ENCODE measurements at places on chromosomes 7 and 10.
A peak's percentile ranks its signal among the peaks of the same experiment; 100 is the strongest.

DNA sequence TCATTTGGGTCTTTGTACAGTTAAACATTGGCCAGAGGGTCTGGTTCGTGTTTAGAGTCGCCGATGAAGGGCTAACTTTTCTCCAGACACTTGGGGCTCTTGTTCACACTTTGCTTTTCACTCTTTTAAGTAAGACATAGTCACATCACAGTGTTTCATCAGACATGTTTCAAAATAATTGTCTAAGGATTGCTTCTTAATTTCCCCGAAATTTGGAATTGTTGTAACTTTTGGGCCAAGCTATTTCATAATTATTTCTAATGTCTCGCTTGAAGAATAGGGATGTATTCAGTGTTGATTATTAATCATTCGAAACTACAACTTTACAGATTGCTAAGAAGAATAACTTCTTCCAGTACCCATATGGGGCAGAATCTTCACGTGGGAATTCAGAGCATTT is 92.8 kb downstream of the TCF7L2 start:
- DNase-seq = no peak

DNA sequence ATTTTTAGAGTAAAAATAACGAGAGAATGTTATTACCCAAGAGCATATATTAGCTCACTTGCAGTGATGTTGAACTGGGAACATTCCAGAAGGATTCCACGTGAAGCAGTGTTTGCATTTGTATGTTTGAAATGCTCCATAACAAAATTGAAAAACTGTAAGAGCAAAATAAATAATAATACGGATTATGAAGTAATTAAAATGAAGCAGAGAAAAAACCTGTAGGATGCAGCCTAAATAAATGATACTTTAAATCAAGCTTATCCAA is 203.3 kb downstream of the BAMBI start:
- no peak for DNase-seq

DNA sequence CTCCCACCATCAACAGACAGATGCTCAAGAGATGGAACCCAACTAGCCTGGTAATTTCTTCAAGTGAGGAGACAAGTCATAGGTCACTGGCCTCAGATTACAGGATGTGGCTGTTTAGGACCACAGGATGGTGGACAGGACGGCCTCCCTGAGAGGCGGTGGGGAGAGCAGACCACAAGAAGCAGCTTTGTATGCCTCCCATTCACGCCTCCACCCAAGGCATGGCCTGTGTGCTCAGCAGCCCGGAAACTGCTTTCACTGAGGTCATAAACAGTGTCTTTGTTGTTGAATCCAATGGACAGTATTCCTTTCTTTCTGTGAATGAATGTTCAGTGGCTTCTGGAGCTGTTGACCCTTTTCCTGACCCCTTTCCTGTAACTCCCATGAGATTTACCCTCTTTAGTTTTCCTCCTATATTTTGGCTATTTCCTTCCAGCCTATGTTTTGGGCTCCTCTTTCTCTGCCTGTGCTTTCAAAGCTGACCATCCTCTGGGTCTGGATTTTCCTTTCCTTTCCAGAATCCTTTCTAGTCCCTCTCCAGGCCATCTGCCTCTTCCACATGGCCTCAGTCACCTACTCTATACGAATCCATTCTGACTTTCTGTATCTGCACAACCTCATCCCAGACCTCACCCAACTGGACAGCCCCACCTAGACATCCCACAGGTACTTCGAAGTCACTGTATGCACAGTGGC is 32.4 kb upstream of the INPP5F start:
- DNase-seq = no peak

- DNase-seq = no peak
Observed at GRCh38 chr7:90250601-90251303, 5.8 kb downstream of the CFAP69 start.

DNA sequence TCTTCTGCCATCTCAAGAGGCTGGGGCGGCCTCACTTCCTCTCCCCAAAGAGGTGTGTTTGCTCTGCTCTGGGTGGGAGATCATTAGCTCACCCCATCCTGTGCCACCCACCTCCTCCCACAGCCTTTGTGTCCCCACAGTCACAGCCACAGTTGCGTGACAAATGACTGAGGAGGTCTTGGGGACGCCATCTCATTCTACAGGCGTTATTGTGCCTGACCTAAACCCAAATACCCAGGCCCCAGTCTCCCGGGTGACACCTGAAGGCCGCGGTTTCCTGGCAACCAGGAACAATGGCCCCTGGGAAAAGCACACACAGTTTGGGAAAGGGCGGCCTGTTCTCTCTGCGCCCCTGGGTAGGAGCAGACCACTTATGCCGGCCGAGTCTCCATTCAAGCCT is 51.6 kb downstream of the SLIT1 start:
- DNase-seq = no peak

- DNase-seq = peak; percentile 6
Observed at GRCh38 chr7:22726907-22727713, at the start of gene IL6. TSS of gene IL6 (plus strand) at chr7:22727200. CDS start at chr7:22727263, 63 bp downstream.

DNA sequence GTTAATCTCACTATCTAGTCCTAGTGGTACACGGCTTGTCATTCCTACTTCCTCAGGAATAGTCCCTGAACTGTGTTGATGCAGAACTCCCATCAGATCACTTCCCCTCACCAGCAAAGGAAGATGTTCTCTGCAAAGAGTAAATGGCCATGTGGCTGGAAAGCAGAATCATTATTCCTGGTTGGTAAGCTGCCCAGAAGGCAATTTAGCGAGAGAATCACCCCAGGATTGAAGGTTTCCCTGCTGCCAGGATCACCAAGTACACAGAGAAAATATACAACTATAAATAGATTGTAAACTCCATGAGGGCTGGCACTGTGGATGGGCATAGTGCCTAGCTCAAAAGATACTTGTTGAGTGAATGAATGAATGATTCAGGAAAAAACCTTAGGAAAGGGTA is 115.0 kb downstream of the GFRA1 start:
- no peak for DNase-seq

- no peak for DNase-seq
Observed at GRCh38 chr7:8637322-8637721, 203.9 kb downstream of the NXPH1 start.

GRCh38 chr7:100604976-100605911 is 3.1 kb downstream of the PCOLCE start:
- DNase-seq = no peak

- no peak for DNase-seq
Observed at GRCh38 chr7:102156867-102157266, 129.8 kb upstream of the SH2B2 start.

DNA sequence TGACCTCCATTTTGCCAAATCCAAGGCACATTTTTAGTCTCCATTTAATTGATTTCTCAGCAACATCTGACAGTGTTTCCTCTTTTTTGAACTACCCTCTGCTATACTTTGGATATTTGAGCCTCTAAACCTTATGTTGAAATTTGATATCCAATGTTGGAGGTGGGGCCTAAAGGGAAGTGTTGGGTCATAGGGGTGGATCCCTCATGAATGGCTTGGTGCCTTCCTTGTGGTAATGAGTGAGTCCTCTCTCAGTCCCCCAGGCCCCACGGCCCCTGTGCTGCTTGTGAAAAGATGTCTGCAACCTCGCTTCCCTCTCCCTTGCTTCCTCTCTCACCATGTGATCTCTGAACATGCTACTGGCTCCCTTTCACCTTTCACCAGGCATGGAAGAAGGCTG is 96.8 kb upstream of the DGKB start:
- DNase-seq = no peak

DNA sequence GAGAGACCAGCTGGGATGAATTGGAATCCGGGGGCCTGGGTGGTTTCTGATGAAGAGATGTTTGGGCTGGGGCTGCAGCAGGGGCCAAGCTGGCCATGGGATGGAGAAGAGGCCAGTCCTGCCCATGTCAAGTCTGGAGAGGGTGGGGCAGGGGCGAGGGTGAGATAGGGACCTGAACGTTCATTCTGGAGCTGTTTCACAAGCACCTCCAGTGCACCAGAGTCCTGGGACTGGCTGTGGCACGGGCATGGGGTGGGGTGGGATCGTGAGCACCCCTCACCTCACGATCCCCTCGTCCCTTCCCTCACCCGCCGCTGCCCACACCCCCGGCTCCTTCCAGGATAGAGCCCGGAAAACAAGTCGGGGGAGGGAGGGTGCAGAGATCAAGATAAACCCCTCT is 25.8 kb upstream of the PSMG3 start:
- no peak for DNase-seq

GRCh38 chr7:91248996-91249395 is 15.2 kb upstream of the FZD1 start:
- no peak for DNase-seq

GRCh38 chr10:15245530-15245929 is 77.0 kb upstream of the NMT2 start:
- no peak for DNase-seq

DNA sequence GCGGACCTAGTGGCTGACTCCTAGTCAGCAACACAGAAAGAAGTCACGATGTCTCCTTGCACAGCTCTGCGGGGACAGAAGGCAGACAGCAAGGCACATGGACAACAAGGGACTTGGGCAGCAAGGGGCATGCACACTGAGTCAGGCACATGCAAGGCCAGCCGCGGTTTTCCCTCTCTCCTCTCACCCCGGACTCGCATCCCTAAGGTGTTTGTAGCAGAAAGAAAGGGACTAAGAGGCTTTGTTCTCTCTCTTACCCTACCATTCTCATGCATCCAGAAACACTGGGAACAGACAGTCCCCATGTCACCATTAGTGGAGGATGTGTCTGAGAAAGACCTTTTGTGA is 193.3 kb upstream of the PHF14 start:
- no peak for DNase-seq

GRCh38 chr10:84407388-84408049 is 79.1 kb downstream of the CCSER2 start:
- no peak for DNase-seq

- no peak for DNase-seq
Observed at GRCh38 chr10:58335306-58336005, 650 bp downstream of the UBE2D1 start.

All from cortex of kidney (tissue), 1 donor.